ENCODE measurements at places on chromosomes 11 and 22.

DNA sequence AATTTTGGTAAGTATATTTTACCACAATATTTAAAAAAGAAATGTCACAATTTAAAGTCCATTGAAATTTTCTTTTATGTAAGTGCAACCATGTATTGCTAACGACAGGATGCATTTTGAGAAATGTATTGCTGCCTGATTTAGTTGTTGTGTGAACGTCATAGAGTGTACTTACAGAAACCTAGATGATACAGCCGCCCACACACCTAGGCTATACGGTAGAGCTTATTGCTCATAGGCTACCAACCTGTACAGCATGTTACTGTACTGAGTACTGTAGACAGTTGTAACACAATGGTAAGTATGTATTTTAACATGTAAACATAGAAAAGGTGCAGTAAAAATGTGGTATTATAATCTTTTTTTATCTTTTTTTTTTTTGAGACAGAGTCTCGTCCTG, 48.1 kb downstream of the CBL start:
- DNase-seq, result no peak

DNA sequence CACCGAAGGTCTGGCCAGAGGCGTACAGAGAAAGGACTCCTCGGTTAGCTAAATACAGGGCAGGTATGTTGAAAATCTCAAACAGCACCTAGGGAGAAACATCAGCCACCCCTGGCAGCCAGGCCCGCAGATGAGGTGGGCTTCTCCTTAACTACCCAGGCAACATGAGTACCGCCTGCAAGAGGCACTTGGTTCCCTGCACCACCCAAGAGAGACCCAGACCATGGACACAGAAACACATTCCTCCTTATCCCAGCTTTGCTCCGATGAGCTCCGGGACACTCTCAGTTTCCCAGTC, 53.0 kb downstream of the DHCR7 start:
- no peak for DNase-seq

DNA sequence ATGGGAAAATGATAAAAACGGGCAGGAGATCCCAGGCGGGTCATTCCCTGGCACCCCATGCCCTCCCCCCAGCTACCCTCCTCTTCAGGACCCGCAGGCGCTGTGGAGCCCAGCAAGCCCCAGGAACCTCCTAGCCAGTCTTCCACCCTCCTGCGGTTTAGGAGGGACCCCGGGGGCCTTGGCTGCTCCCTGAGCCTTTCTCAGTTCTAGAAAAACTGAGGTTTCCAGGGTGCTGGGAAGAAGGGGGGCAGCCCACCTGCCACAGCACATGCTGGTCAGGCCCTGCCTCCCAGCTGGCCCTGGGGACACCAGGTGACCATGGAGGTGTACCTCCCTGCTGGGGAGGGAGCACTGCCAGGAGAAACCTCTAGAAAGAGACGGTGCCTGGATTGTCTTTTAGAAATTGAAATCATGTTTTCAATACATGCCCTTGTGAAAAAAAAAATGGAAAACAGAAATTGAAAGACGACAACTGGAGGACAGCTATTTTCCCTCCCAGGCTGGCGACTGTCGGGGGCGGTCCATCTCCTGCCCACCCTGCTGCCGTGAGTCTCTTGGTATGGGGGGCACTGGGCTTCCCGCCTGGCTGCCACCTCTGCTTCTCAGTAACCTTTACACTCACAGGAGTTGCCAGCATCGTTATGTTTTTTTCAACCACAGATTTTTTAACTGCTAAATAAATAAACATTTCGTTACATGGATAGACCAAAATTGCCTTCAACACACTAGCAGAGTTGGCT, 398.5 kb downstream of the TBC1D22A start:
- DNase-seq, result no peak

GRCh38 chr11:44607319-44607962, 42.0 kb downstream of the CD82 start:
- no peak for DNase-seq

GRCh38 chr22:49156662-49157285, 670.9 kb downstream of the BRD1 start:
- DNase-seq, result peak; percentile 96

DNA sequence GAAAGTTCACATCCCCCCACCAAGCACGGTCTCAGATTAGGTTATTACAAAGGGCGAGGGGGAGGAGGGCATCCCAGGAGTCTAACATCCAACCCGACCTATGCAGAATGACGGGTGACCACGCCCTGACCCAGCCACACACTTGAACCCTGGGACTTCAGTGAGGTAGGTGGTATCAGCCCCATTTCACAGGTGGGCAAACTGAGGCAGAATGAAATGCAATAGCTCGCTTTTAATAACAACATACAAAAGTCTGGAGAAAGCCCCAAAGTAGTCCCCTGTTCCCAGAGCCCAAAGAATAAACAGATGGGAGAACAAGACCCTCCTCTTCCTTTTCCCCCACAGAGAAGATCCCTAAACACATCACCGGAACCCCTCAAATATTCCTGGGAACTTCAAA, 31.9 kb downstream of the NUP50 start:
- no peak for DNase-seq

- DNase-seq, result no peak
These were observed 71.8 kb downstream of the PDE2A start for GRCh38 chr11:72602250-72602904.

DNA sequence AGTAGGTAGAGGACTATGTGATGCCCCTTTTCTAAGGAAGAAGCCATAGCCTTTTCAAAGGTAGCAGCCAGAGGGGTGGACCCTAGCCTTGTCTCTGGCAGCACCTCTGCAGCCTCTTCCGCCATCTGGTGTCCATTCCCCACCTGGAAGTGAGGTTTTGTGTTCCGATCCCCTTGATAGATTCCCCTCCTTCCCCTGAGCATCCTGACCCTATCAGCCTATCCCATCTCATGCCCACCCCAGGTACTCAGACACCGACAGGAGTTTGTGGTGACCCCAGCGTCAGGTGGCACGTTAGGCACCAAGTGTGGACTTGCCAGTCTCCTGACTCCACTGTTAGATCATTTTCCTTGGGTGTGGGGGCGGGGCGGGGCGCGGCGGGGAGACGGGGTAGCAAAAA, 398 bp upstream of the FAM89B start:
- peak; percentile 14 for DNase-seq

DNA sequence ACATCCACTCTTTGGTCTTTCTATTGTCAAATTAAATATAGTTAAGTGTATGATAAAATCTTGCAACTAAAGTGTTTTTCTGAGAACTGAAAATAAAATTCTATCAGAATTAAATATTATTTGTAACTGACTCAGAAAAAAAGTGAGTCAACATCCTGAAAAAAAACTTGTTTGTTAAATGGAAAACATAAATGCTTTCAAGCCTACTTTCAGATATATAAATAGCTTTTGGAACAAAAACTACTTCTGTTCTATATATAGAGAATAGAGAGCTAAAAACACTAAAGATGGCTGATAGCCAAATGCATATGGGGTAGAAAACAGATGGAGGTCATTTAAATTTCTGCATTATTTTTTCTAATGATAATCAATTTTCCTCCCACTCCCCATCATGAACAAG, 61.8 kb downstream of the PIK3C2A start:
- DNase-seq, result no peak

DNA sequence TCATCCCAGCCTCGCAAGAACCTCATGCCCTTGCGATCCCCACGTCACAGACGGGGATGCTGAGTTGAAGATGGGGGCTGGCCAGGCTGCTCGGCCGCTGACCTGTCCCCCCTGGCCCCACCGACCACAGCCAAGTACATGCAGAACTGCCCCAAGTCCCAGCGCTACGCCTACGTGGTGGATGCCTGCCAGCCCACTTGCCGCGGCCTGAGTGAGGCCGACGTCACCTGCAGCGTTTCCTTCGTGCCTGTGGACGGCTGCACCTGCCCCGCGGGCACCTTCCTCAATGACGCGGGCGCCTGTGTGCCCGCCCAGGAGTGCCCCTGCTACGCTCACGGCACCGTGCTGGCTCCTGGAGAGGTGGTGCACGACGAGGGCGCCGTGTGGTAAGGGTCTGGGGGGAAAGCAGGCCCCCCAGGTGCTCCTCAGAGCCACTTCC, 10.0 kb downstream of the MUC5B start:
- DNase-seq, result no peak

- no peak for DNase-seq
These were observed 29.3 kb upstream of the TCF20 start for GRCh38 chr22:42299586-42300258.

- no peak for DNase-seq
These were observed 352 bp downstream of the C22orf23 start for GRCh38 chr22:37953062-37953436.
